ENCODE measurements at places on chromosomes 12 and 14.

DNA sequence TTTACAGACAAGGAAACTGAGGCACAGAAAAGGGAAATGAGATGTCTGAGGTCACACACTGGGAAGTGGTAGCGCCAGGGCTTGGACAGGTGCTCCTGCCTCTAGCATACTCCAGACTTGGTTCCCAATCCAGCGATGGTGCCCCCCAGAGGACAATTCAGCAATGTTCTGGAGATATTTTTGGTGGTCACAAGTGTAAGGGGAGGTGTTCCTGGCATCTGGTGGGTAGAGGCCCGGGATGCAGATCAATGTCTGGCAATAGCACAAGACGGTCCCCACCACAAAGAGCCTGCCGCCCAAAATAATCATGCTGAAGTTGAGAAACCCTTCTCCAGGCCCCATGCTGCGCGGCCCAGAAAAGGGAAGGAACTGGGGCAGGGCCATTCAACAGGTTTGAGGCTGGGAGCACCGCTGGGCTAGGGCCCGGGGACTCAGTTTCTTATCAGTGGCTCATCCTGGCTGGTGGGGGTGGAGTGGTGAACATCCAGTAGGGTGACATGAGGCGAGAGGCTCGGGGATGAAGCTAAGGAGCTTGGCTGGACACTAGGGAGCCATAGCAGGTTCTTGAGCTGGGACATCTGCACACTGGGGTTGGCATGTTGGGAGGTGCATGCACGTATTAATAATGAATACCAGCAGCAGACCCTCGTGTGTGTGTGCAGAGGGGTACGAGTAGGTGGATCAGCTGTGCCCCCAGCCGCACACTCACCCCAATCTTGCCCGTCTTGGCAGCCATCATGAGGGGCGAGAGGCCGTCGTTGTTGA is 35.1 kb downstream of the TRPV4 start:
- peak; percentile 11 for DNase-seq

DNA sequence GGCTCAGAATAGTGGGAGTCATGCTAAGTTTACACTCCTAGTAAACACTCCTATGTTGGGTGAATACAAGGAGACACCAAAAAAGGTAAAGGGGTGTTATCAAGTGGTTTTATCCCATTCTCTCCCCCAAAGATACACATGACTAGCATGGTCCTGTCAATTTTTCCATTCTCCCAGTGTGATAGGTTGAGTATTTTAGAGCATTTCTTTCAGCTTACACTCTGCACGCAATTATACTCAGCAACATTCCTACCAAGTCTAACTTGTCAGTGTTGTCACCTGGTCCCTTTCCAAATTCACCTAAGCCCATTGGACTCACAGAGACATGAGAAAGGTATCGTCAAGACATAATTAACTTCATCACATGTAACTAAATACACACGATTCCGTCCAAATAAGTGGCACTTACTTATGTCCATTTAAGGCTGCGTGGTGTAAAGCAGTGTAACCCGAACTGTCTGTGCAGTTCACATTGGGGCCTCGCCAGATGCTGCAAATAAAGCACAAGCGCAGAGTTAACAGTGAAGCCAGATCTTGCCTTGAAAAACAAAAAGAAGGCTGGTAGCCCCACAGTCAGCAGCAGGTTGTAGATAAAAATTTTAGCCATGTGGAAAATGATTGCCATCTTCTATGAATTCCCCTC is 159.7 kb downstream of the ANKS1B start:
- DNase-seq: no peak

DNA sequence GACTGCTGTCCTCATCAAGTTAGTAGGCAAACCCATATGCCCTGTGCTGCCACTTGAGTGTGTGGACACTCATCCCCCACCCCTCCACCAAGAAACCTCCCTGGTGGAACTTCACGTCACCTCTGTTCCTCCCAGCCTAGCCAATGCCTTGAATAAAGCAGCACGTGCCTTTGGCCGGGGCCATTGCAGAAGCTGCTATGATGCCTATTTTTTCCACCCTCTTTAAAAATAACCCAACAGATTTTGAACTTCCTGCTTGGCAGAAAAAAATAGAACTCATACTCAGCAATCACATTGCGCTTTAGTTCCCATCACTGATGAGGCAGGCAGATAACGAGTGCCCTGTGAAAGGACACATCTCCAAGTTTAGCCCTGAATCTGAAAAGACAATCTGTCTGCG is 23.1 kb upstream of the PWP1 start:
- no peak for DNase-seq

GRCh38 chr12:13702381-13702780 is 279.0 kb downstream of the GRIN2B start:
- DNase-seq: no peak

GRCh38 chr14:41482861-41483260 is 123.8 kb upstream of the LRFN5 start:
- no peak for DNase-seq

DNA sequence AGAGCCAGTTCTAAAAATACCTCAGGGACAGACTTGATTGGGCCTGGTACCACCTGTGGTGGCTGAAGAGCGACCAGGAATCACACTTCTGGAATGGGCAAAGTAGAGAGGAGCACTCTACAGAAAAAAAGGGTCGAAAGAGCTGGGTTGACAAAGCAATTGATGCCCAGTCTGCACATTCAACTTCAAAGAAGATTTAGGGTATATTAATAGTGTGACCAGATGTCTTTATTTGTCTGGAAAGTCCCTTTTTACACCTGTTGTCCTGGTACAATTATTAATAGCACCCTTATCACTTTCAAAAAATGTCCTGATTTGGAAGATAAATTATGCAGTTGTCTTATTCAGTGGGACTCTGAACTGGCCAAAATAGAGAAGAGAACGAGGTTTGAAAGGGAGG is 137.5 kb downstream of the DYRK2 start:
- DNase-seq: no peak

DNA sequence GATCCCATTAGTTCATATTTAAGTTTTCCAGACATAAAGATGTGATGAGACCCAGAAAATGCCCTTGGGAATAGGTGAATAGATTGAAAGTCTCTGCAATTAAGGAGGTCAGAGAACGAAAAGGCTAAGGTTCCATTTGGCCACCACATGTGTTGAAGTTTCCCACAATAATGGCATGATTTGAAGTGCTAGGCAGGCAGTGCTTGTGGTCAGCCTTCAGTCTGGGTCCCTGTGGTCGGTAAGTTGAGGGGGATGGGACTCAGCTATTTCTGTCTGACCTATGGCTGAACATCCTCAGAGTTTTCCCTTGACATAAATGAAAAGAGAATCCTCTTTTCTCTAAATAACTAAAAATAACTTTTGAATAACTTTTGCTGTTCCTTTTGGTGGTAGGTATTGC is 92.4 kb downstream of the PELI2 start:
- DNase-seq: no peak

DNA sequence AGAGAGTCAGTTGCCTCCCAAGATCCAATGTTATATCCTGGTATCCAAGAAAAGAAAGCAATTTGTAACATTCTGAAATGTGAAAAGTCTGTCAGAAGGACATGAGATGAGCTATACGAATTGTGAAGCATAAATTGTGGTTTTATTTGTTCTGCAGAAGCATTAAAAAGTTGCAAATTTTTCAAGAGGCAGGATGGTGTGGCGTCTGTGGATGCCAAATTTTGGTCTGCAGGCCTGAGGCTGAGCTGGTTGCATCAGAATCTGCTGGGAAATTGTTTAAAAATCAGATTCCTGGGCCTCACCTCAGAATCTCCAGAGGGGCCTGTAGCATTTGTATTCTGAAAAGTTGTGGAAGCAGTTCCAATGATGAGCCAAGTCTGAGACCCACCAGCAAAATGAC is 284.7 kb downstream of the NUAK1 start:
- DNase-seq: no peak

- DNase-seq: no peak
These were observed 142.8 kb downstream of the BTG1 start for GRCh38 chr12:92002673-92003382.

DNA sequence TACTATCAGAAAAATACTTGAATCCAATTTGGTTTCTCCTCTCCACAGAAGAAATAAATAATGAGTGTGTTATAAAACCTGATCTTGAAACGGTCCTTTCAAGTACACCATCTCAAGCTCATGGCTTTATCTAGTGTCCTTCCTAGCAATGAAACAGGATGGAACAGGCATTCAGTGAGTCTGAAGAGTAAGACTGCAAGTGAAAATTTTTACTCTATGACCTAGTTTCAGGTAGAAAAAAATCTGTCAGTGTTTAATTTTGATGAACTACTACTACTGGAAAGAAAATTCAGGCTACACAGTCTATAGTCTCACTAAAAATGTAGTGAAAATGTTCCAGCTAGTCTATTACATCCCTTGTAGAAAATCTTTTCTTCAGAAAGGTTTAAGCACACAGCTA is 7.7 kb downstream of the CBX5 start:
- DNase-seq: no peak
